ENCODE measurements at places on chromosomes 2 and 18.

DNA sequence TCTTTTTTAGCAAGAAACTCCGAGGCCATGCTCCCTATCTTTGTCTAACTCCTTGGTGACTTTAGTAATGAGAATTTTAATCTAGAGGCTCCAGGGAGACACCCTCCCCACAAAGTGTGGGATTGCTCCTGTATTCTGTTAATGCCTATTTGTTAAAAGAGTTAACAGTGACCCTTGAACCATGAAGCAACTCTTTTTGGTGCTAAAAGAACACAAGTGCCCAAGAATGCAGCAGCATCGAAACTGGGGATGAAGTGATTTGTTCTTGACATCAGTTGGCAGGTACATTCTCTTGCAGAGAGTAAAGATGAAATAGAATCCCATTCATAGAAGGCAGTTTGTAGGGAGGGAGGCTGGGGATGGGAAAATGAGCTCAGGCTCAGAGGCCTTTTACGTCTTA is 50.0 kb downstream of the FMNL2 start:
- no peak for DNase-seq

DNA sequence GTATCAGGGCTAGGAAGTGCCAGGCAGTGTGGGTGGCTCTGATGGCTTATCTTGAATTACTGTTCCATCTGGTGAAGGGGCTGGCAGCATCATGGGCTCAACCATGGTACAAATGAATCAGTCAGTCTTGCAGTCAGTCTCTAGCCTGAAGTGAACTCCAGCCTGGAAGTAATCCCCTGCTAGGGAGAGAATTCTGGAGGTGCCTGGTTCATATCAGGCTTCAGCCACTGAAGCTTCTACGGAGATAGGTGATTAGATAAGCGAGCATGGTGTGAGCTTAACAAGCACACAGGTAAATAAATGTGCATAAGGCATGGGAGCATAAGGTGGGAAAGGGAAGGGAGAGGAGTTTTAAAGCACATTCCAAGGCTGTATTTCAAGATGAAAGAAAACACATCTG is 541.7 kb downstream of the MBD2 start:
- DNase-seq = no peak

GRCh38 chr2:112701052-112701451 is 19.8 kb upstream of the NT5DC4 start:
- no peak for DNase-seq

DNA sequence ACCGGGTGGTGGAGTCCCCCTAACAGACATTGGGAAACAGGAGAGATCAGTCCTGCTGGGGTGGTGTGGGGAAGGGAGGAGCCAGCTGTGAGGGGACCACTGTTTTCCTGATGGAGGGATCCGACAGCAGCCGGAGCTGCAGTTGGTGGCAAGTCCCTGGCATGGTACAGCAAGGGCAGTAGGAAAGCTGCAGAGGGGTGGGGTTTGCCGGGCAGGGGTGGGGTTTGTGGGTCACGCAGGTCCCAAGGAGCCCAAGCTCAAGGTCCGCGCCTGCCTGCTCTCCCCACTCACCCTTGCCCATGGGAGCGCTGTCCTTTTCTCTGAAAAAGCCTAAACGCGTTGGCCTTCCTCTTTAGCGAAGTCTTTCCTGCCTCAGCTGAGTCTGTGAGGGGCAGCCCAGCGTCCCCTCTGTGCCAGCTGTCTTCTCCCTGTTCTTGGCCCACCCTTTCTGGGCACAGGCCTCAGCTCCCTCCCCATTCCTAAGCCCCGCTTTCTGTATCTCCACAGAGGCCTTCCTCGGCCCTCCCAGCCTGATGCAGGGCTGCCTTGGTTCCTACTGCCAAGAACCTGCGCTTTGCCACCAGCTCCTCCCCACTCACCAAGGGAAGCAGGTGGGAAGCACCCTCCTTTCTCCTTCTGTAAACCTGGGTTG is 29.3 kb upstream of the INHBB start:
- no peak for DNase-seq

- DNase-seq = no peak
These were observed 63.3 kb upstream of the SMAD7 start for GRCh38 chr18:49013961-49014604.

GRCh38 chr2:2573658-2574293 is 242.7 kb upstream of the MYT1L start:
- no peak for DNase-seq

DNA sequence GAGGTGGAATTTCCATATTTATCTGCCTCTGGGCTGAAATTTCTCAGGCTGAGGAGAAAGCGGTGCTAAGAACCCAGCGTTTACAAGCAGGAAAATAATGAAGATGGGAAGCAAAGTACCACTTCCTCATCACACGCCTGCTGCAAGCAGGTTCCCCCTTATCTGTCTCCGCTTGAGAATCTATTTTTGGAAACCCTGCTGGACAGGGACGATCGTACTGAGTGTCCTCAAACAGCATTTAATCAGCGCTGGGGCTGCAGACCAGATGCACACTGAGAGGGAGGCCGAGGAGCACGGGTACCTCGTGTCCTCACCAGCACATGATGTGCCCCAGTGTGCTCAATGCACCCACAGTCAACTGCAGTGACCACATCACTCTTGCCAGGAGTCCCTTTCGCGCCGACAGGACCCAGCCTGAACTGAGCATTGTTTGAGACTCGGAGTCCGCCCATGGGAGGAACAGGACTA is 160.4 kb downstream of the HDAC4 start:
- no peak for DNase-seq

- no peak for DNase-seq
These were observed 14.0 kb downstream of the FBXO11 start for GRCh38 chr2:47892338-47892730.

DNA sequence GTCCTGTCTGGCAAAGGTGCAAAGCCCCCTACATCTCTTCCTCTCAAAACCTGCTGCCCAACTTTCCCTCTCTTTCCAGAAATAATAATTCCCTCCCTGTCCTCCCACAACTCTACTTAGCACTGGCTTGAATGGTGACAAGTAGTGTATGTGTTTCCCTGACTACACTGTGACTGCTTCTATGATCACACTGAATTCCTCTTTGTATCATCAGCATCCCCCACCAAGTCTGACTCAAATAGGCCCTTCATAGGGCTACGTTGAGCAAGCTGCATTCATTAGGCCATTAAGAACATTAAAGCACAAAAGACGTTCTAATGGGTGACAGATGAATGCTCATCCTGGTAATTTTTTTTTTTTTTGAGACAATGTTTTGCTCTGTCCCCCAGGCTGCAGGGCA is 13.7 kb upstream of the ST3GAL5 start:
- DNase-seq = no peak

GRCh38 chr2:1886405-1886992 is 142.2 kb upstream of the PXDN start:
- no peak for DNase-seq

DNA sequence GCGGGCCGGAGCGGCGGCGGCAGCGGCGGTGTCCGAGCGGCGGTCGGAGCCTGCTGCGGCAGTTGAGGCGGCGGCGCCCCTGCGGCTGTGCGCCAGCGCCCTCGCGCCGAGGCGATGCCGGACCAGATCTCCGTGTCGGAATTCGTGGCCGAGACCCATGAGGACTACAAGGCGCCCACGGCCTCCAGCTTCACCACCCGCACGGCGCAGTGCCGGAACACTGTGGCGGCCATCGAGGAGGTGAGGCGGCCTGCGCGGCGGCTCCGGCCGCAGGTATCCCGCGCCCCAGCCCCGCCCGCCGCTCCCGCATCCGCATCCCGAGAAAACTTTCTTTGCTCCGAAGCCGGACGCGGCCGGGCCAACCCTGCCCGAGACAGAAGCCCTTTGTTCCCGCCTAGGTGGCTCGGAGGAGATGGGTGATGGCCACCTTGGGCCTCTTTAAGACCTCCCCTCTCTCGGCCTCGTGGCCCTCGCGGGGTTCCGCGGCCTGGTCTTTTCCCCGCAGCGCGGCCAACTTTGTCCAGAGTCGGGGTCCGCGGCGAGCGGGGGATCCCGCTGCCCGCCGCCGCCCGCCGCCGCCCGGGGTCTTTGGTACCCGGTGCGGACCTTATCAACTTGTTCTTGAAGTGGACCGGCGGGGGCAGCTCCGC is 504 bp downstream of the ASAP2 start:
- DNase-seq = no peak

- DNase-seq = no peak
These were observed 200.7 kb upstream of the SMAD7 start for GRCh38 chr18:49151482-49151881.

GRCh38 chr2:240509667-240510512 is 47.9 kb downstream of the ANKMY1 start:
- no peak for DNase-seq

- DNase-seq = no peak
These were observed 289.8 kb upstream of the SPRED2 start for GRCh38 chr2:65722028-65722778.

- no peak for DNase-seq
These were observed 143.9 kb upstream of the ITGA6 start for GRCh38 chr2:172283476-172283875.

DNA sequence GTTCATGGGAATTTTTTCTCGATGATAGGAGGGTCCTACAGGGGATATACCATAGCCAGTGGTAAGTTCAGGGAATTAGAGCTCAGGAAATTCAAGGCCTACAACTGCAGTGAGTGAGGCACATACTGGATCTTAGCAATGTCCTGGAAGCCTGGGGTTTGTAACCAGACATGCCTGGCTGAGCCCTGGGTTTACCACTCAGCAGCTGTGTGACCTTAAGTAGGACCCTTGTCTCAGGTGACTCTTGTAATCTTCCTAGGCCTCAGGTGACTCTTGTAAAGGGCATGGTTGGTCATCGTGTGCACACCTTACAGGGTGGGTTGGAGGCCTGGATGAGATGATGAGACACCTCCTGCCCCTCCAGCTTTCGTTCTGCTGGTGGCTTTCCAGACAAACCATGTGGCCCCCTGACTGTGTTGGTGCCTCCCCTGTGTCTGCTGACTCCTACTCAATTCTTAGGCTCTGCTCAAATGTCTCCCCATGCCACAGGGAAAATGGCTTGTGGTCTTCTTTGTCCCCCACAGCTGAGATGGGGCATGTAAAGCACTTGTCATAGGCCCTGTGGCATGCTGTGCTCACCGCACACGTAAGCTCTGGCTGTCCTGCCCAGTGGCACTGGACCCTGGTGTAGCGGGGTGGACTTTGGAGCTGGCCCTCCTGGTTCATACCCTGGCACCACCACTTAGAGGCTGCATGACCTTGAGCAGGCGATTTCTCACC is 94.1 kb downstream of the FHOD3 start:
- no peak for DNase-seq

- DNase-seq = no peak
These were observed 766 bp downstream of the PDE6D start for GRCh38 chr2:231780123-231780908.

GRCh38 chr18:58937071-58937886 is 72.6 kb downstream of the ZNF532 start:
- DNase-seq = no peak

- DNase-seq = no peak
These were observed 53.3 kb downstream of the INHBB start for GRCh38 chr2:120398996-120399888.
